Mucosa of gallbladder (tissue), 1 donor: ENCODE measurements at places on chromosomes 4 and X. TPM values are rescaled to one million over a fixed set of nuclear protein-coding genes. Genes with fewer than 3 reads are reported as not detected.

CYSLTR1 gene
- total RNA-seq, result 3.5 TPM

DNA sequence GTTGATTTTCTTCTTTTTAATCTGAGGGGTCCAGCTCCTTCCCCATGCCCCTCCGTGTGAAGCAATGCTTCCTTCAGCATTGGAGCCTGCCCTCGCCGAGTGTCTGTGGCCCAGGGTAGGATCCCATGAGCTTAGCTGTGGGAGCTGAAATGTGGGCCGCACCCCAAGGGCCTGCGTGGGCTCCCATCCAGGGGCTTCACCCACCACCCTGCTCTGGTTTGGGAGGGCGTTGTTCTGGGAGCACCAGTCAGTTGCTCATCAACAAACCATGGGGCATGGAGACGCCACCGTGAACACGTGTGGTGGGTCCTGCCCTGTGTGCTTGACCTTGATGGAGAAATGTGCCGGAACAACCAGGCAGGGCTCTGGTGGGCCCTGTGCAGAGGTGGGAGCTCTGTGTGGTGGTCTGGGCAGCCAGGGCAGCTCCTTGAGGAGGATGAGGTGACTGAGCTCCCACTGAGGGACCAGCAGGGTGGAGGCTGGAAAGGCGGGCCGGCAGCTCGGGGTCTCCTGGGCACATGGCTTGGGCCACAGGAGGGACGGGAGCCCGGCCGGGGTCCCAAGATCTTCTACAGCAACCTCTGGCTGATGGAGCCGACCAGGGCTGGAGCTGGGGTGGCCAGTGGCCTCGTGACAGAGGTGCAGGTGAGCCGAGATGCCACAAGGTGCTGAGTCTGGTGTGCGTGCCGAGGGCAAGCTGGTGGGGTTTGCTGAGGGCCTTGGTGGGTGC is 39.6 kb upstream of the NKX1-1 start:
- DNase-seq, result no peak

DNA sequence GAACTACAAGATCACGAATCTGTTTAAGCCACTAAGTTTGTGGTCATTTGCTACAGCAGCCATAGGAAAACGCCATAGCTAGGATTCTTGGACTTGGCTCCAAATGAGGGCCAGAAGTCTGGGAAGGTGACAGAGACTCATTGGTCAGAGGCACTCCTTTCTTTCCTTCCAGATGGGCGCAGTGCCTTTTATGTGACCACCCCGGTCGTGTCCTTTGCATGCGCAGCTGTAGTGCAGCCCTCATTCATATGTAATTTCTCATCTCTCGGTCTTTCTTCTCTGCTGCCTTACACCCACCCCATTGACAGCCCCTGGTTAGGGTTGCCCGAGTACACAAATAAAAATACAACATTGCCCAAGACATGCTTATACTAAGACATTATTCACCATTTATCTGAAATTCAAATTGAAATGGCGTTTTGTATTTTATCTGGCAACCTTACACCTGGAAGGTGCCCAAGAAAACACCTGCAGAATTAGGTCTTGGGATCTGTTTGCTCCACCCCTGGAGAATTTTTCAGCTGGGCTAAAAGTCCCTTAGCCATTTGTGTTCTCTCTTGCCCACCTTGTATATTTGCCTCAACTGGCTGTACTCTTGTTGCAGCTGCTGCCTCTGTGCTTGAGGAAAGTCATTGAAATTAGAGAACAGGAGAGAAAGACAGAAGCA is 21.9 kb downstream of the CCKAR start:
- DNase-seq, result no peak

FOXP3 gene
- 0.09 TPM for total RNA-seq

DNA sequence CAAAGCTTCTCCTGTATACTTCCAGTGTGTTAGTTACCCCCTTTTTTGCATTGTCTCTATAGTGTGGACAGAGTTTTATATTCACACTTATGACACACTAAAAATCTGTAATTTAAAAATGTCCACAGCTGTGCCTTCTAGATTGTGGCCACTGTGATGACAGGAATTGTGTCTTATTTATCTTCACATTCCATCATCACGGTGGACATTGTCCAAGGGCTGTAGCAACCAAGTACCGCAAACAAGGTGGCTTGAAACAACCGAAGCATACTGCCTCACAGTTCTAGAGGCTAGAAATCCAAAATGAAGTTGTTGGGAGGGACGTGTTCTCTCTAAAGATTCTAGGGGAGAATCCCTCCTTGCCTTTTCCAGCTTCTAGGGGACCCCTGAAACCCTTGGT is 32.3 kb downstream of the CHRNA9 start:
- DNase-seq, result no peak

- no peak for DNase-seq
These were observed 384.4 kb downstream of the PCDH7 start for GRCh38 chr4:31104577-31104976.

DNA sequence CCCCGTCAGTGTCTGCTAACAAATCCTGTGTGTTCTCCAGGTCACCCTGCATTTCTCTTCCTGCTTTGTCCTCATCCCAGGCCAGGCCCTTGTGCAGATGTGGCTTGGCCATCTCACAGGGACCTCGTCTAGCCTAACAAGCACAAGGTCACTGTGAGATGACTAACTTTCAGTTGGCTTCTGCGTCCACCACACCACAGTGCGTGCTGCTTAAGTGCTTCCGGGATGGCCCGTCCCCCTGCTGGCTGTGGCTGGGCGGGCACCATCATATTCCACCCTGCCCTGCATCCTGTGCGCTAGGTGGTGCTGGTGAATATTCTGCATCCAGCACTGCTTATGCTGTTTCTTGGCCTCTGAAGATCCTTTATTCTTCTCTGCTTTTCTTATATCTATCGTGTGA is 33.8 kb downstream of the RBBP7 start:
- peak; percentile 23 for DNase-seq

GRCh38 chr4:110527156-110527555 is 51.2 kb downstream of the ENPEP start:
- DNase-seq, result no peak

NALF2 gene
- 1.8 TPM for total RNA-seq

DNA sequence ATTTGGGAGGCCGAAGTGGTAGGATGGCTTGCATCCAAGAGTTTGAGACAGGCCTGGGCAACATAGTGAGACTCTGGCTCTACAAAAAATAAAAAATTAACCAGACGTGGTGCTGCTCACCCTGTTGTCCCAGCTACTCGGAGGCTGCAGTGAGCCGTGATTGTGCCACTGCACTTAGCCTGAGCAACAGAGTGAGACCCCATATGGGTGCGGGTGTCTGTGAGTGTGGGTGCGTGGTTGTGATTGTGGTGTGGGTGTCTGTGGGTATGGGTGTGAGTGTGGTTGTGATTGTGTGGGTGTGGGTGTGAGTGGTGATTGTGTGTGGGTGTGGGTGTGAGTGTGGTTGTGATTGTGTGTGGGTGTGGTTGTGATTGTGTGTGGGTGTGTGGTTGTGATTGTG is 114.6 kb downstream of the UBE2K start:
- DNase-seq, result no peak

CSAG2 gene
- total RNA-seq, result not detected

GRCh38 chrX:77640702-77641101 is 145.3 kb downstream of the ATRX start:
- DNase-seq, result no peak

ARMCX4 gene
- total RNA-seq, result 12.7 TPM

- no peak for DNase-seq
These were observed 39.0 kb upstream of the RASL11B start for GRCh38 chr4:52822972-52823701.
